NCI-H2029 treated with DMSO at 0.1 percent for 48 hours (cell line): ENCODE measurements at places on chromosomes 7 and 10.

DNA sequence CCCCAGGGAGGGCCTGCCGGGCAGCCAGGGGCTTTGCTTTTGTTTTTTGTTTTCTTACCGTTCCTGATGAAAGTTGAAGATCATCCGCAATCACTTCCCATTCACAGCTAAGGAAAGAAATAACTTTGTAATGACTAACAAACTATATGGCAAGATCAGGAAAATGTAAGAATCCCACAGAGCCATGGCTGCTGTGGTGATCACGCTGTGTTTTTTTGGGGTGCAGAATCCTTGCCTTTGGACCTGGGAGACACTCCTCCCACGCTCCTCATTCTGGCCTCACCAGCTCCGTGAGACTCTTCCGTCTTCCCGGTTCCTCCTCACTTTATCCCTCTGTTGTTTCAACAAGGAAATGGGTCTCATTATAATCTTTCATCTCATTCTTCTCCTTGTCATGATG, 443.0 kb upstream of the MGMT start:
- DNase-seq = no peak

DNA sequence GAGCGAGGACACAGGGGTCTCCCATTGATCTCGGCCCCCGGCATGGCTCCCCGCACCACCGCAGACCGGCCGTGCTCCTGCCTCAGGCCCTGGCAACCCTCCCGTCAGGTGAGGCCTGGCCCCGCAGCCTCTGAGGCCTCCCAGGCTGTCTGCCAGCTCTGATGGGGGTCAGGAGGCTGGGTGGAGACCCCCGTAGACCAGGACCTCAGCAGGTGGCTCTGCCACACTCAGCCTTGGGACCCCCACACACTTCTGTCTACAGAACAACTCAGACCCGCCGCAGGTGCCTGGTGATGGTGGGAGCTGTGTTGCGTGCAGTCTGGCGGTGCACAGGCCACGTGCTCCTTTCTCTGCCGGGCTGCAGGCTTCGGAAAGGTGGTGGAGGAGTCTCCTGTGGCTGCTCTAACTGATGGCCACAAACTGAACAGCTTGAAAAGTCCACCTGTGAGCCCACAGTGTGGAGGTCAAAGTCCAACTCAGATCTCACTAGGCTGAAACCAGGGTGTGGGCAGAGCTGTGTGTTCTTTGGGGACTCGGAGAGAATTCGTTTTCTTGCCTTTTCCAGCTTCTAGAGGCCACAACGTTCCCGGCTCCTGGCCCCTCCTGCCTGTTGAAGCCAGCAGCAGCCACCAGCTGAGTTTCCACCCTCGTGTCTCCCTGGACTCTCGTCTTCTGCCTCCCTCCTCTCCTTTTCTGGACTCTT, 62.5 kb downstream of the PWWP2B start:
- DNase-seq = no peak

GRCh38 chr7:1610678-1611302, 41.0 kb upstream of the PSMG3 start:
- no peak for DNase-seq

DNA sequence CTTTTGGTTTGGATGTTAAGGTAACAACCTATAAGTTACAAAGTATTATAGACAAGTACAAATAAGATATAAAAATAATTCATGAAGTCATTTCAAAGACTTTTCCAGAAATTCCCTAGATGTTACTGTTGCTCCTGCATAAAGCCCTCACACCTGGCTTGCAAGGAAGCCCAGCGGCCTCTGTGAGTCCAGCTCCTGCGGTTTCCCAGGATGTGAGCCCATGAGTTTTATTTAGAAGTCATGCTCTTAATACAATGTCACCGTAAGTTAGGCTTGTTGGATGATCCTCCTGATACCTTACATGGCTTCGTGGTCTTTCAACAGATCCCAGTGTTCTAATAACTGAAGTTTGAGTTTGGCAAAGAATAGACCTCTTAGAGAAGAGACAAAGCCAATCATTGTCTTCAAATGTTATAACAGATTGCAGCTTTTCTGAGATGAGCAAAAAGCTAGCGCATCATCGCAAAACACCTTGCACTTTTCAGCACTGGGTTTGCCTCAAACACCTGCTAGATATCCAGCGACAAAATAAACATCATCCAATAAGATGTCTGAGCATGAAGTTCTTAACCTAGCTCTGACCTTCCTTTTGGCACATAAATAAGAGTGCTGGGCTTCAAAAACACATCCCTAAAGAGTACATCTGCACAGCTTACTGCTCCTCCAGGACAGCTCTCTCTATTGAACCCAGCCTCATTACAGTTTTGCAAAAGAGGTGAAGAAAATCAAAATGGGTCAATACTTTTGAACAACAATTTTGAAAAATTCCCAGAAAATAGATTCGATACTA, 3.6 kb downstream of the FAM171A1 start:
- no peak for DNase-seq

GRCh38 chr7:56007167-56007652, 42.8 kb downstream of the NIPSNAP2 start:
- DNase-seq = no peak

DNA sequence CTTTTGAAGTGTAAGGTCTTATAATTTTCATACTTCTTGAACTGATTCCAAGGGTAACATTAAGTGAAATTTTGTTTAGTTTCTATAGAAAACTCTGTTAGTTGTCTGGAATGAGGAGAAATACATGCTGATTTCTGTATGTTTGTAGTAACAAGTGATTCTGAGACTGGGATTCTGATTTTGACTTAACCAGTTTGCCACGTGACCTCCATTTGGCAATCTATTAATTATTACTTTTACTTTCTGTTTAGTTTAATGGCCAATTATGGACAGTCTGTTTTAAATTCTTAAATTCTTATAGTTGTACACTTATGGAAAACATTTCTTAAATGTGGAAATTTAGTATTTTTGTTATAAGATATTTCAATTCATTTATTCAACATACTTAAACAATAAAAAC, 163.1 kb downstream of the ADK start:
- no peak for DNase-seq

DNA sequence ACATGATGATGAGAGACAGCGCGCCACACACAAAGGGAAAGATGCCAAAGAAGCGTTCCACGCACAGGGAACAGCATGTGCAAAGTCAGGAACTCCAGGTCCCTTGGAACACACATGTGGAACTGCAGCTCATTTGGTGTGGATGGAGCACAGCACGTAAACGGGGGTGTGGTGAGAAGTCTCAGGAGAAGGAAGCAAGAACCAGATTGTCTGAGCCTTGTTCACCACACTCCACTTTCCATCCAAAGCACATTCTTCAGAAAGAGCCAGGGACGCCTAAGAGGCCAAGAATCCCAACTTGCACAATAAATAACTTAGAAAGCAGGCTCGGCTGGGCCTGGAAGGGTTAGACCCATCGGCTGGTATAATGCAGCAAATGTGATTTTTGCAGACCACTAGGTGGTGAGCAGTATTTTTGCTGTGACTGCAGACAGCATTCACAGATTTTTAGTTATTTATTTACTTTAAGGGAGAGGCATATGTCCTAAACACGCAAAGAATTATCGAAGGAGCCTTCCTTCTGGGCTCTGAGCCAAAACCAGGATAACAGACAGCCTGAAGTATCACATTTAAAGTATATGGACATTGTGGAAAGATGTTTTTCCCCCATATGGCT, 27.9 kb upstream of the ASCC1 start:
- DNase-seq = no peak

- DNase-seq = no peak
These were observed 37.1 kb downstream of the CCDC71L start for GRCh38 chr7:106623853-106624252.

- no peak for DNase-seq
These were observed 374.6 kb downstream of the THSD7A start for GRCh38 chr7:11457419-11457818.

GRCh38 chr10:78664929-78665553, 403.7 kb upstream of the ZMIZ1 start:
- no peak for DNase-seq

DNA sequence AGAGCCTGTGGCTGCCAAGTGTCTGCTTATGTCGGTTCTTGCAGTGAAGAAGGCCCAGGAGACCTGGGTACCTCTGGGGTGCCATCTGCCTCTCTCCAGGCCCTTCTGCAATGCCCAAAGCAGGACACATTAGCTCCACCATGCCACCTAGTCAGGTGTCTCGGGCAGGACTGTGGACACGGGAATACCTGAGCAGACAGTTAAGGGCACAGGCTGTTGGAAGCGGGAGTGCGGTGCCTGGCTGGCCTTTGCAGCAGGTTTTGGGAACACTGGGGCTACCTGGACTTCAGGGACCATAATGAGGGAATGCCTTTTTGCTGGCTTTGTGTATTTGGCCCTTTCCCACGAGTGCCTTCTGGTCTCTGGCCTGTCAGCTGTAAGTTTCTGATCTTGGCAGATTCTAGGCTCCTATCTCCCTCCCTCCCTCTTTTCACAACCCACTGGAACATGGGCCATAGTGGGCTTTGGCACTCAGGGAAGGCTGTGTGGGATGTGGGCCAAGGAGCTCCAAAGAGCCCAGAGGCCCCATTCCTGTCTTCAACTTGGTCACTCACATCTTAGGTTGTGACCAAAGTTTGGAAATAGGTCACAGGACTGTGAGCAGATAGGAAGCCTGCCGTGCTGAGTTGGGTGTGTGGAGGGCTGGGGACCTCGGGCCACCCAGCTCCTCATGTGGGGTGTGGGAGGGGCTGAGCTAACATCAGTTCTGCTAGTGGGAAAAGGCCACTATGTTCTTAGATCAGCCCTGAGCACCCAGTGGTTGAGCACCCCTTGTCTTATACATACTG, 41.5 kb upstream of the CXCL12 start:
- no peak for DNase-seq

DNA sequence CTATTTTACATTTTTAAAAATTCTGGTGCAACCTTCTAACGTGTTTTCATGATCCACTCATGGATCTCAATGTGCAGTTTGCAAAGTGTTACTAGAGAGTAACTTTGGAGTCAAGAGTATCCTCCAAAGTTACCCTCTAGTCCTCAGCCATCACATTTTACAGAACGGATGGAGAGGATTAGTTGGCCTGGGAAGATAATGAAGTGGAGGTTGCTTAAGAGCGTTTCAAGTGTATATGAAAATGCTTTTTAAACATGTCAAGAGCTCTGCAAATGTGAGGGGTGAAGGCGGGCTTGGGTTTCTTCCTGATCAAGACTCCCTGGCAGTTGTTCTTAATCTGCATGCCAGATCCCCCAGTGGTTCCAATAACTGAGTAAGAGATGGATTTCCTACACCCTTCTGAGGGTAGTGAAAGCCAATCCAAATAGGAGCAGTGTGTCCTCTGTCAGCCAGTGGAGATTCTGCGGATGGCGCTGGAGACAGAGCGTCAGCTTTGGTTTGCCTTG, 299.4 kb upstream of the NPVF start:
- no peak for DNase-seq

DNA sequence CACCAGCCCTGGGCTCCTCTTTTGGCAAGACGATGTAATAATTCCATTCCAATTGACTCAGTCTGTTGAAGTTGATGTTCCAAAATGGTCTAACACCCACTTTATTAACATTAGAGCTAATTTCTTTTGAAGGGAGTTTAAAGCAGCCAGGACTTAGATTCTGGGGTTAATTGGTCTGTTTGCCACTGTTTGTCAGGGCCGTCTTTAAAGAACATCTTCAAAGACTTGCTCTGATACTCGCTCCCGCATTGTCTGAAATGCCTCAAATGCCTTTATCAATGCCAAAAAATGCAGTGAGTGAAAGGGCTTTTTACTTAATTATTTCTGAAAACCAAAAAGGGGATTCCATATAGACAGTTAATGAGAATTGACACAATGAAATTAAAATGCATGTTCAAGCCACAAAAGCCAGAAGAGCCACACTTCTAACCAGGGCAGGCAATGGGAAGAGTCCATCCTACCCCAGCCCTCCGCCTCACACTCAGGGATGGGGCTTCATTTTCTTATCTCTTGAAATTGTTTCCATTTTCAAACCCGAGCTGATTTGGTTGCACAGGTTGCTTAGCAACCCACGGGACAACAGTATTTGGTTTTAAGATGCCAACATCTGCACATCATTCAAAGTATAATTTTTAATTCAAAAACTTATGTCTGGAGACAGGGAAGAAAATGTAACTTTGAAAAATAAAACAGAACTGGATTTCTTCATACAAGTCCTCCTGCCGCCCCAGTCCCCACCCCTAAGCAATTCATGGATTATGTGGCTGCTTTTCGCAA, 163.0 kb downstream of the FGFR2 start:
- DNase-seq = no peak

DNA sequence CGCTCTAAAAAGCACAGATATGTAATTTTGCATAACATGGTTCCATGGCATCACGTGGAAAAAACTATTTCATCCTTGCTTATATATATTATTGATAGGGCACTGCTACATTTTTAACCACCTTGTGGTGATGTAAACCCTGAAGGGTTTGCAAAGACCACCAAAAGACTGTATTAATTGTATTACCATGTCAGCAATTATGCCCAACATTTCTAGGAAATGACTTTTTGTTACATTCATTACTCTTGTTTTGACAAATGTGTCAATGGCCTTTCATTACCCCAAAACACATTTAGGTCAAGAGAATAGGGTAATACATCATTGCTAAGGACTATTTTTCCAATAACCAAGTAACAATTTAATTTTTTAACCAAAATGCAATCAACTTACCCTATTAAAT, 142.2 kb downstream of the NRCAM start:
- no peak for DNase-seq

DNA sequence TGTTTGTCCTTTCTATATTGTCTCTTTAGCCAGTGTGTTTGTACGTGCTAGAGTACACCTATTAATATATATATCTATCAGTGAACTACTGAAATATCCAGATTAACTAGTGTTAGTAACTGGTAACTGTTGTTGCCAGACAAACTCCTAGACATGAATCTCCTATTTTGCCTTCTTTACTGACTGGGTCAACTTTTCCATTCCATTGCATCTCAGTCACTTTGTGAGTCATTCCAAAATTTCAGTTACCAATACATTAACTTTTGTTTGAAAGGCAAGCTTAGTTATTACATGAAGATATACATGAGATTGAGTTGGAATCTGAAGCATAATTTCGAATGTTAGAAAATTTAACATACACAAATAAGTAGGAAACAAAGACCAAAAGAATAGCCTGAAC, 51.4 kb downstream of the BTAF1 start:
- DNase-seq = no peak

DNA sequence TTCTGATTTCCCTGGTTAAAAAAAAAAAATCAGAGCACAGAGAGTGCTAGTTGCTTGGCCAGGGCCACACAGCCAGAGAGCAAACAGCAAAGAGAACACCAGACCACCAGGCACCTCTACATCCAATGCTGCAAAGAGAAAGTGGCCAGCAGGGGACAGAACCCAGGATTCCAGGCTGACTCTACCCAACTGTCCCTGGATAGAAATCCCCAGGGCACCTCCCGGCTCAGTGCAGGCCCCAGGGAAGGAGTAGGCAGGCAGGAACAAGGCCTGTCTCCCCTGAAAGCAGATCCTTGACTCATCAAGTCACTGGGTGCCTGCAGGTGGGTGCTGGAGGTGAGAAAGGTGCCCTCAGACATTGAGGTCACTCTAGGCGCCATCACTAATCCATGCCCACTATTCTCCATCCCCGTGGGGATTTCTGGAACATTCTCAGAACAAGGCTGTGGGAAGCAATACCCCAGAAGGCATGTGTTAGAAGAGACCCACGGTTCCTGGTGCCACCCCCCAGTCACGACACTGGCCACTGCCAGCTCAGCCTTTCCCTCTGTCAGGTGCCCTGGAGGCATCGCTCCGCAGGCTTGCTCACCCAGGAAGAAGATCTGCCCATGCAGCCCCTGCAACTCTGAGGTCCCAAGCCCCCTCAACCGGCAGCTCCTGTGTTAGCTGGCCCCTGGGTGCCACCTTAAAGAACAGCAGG, 154.8 kb downstream of the GRID1 start:
- DNase-seq = no peak

- DNase-seq = no peak
These were observed 767.4 kb upstream of the GHITM start for GRCh38 chr10:83371696-83372490.
